T47D (cell line): ENCODE measurements at places on chromosomes 1 and 21.

DNA sequence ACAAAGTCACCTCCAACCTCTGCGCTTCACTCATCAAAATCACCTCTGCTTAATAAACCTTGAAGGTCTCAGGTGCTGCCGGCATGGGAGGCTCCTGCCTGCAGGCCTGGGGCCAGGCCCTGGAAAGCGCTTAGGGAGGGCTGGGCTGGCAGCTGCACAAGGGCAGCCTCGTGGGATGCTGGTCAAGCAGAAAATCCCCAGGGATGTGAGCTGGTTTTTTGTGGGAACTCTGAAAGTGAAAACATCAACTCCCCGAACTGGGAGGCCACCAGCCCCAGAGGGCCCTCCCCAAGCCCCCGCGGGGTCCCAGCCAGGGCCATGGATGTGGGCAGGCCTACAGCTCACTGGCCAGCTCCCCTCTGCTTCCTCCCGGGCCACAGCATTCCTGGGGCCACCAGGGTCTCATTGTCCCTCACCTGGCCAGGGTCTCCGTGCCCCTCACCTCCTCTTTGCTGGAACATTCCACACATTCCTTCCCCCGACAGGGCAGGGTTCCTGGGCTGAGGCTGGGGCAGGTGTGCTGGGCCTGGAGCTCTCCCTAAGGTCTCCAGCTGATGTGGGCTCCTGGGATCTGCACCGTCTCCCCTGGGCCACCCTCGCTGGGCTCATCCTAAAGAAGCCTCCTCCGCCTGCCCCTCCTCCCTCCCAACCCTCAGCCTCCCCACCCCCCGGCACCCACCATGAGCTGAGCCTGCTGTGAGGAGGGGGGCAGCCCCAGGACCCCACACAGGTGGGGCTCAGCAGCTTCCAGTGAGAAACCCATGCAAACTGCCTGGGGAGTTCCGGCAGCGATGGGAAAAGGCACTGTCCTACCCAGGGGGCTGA lies 36.0 kb upstream of the POFUT2 start:
- DNase-seq = no peak

GRCh38 chr1:234149217-234149616 lies 224.0 kb upstream of the COA6 start:
- no peak for DNase-seq

DNA sequence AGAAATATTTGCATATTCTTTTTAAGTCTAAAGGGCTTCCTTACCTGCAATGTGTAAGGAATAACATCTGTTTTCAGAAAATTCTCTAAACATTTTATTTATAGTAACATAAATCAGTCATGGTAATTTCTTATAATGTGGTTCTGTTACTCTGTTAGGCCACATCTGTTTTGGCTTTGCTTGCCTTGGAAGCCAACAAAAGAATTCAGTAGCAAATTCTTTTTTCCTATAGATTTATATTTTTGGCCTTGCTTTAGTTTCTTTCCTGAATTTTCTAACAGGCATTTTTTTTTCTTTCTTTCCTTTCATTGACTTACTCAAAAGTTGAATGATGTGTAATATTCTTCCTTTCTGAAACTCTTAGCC lies 72.2 kb downstream of the OSBPL9 start:
- DNase-seq = no peak

- peak; percentile 83 for DNase-seq
These were observed 110.5 kb downstream of the TOMM20 start for GRCh38 chr1:235018161-235018560.

GRCh38 chr1:202836623-202837403 lies 26.1 kb downstream of the PCAT6 start:
- DNase-seq = peak; percentile 86
